AG04450 (cell line): ENCODE measurements at places on chromosomes 16 and 17.

- DNase-seq, result no peak
Measured at GRCh38 chr16:62921904-62922303, 885.7 kb upstream of the CDH8 start.

DNA sequence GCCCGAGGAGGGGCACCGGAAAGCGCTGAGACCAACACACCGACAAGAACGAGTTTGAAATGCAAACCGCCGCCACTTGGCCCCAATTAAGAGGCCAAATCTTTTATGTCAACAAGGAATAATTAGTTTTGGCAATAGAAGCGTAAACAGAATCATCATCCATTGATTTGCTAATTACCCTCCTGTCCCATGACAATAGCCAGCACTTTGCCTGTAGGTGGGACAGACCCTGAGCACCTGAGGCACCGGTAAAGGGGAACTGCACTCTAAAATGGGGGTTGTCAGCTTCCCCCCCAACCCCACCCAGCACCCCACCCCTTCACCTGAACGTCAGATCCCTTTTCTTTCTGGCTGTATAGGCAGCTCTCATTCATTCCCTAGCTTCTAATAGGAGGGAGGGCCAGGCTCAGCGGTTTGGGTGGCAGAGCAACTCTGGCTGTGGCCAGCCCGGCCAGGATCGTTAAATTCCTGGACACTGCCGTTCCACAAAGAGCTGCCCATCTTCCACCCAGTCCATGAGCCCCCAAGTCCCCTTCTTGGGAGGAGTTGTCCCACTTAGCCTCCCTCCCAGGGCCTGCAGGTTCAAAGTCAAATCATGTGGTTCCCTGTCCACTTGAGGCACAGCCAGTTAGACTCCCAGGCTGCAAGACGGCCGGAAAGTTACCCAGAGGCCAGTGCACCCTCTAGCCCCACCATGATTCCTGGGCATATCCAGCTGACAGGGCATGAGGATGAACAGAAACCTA lies 45.8 kb downstream of the WNT3 start:
- no peak for DNase-seq

- peak; percentile 52 for DNase-seq
Measured at GRCh38 chr16:69171325-69172084, 15.5 kb upstream of the SNTB2 start.

GRCh38 chr17:413706-414380 lies 61.2 kb upstream of the RPH3AL start:
- no peak for DNase-seq

- peak; percentile 3 for DNase-seq
Measured at GRCh38 chr17:74605361-74605760, 13.3 kb upstream of the CD300LD start.

DNA sequence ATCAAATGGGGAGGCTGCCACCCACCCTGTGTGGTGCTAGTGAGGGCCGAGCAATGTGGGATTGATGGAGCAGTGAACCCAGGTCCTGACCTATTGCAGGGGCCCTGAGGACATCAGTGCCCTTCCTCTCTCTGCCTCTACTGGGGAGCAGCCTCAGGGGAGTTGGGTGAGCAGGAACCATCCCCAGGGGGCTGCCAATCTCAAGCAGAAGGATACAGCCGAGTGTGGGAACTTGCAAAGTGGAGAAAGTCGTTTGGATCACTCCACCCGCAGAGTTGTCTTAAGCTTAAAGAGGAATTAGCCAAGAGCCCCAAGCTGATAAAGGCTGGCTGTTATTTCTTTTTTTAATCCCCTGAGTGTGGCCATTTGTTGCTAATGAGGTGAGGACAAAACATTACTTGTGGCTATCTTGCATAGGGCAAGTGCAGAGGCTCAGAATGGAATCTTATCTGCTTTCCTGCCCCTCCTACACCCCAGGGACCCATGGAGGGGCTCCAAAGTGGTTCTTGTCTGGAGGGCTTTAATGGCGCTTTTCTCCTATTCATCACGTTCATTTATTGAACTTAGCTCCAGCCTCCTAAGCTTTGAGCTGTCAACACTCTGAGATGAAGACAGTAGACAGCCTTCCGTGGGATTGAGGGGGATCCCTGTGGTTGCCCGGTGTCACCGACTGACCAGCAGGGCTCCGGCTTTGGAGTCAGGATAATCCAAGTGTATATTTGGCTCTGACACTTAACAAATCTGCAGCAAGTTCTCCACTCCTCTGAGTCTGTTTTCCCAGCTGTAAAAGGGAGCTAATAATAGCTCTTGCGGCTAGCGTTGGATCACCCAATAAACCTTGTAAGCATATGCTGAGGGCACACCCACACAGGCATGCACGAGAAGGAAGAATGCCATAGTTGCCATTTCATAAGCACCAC lies 45.1 kb downstream of the MYH11 start:
- peak; percentile 77 for DNase-seq

DNA sequence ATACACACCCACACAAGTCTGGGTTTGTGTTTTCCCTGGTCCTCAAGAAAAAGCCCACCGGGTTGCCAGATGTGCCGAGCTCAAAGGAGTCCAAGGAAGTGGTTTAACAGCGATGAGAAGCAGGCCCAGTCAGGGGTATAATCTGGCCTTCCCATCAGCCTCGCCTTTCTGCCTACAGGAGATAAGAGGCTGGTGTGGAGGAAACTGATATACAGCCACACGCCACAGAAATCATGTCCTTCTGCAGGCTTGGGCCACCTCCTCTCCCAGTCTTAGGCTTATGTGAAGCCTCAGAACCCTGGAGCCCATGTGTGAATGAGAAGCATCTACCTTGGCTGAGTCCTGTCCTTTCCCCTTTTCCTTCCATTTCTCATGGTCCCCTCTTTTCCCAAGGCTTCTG lies 43.6 kb upstream of the MMP2 start:
- no peak for DNase-seq

- DNase-seq, result no peak
Measured at GRCh38 chr17:1710807-1711553, 803 bp upstream of the TLCD2 start.

- no peak for DNase-seq
Measured at GRCh38 chr16:85141491-85142128, 29.3 kb upstream of the CIBAR2 start.

- DNase-seq, result no peak
Measured at GRCh38 chr16:70663524-70664324, 17.4 kb downstream of the IL34 start.

DNA sequence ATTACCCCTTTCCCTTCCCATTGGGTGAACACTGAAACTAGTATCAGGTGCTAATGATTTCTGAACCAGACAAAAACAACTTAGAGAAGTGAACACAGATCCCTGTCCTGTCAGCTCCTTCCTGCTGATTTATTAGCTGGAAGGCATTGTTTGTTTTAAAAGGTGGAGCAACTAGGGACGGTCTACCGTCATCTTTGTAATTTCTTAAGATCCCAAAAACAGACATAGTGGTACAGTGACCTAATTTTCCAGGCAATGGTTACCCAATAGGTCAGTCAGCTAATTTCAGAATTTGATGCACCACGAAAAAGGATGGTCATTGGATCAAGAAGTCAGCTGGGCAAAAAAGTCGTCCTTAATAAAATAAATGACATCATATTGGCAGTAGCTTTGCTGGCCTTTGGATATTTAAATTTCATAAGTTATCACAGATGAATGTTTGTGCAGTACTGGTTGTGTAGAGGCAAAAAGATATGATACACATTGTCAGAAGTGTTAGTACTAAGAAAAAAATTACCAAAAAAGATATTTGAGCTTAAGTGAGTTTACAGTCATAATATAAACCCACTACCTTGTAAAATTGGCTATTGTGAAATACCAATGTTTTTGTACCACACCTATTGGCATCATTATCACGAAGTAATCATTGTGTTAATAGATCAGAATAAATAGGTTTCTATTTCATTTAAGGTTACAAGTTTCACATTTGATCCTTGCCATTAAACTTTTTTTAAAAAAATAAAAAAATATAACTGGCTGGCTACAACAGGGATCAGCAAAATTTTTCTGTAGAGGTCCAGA lies 27.2 kb upstream of the KCNJ16 start:
- no peak for DNase-seq

- DNase-seq, result no peak
Measured at GRCh38 chr16:8948831-8949230, 14.9 kb downstream of the USP7 start.

GRCh38 chr16:89174055-89174827 lies 2.7 kb downstream of the CDH15 start:
- no peak for DNase-seq

GRCh38 chr17:34125010-34125409 lies 130.1 kb upstream of the CCL2 start:
- DNase-seq, result no peak

DNA sequence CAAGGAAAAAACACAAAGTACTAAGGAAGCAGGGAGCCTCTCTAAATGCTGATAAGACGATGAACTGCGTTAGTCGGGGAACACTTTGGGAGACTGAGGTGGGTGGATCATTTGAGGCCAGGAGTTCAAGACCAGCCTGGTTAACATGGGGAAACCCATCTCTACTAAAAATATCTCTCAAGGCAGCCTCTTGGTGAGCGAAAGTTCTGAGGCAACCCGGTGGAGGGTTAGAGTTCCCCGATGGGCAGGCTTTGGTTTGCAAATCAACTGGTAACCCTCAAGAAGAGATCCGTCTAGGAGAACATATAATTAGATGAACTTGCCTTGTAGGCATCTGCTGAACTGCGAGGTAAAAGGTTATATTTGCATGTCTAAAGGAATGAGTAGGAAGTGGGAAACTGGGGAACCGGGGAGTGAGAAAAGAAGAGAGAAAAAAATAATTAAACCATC lies 44.6 kb downstream of the WSB1 start:
- no peak for DNase-seq
